ENCODE measurements at places on chromosomes 3 and 15.

GRCh38 chr15:74406992-74407705 lies 26.6 kb downstream of the SEMA7A start:
- DNase-seq: no peak

- DNase-seq: peak; percentile 26
These were observed 389.9 kb upstream of the RGMA start for GRCh38 chr15:93478947-93479346.

GRCh38 chr15:85831415-85832113 lies 36.8 kb upstream of the KLHL25 start:
- peak; percentile 68 for DNase-seq

DNA sequence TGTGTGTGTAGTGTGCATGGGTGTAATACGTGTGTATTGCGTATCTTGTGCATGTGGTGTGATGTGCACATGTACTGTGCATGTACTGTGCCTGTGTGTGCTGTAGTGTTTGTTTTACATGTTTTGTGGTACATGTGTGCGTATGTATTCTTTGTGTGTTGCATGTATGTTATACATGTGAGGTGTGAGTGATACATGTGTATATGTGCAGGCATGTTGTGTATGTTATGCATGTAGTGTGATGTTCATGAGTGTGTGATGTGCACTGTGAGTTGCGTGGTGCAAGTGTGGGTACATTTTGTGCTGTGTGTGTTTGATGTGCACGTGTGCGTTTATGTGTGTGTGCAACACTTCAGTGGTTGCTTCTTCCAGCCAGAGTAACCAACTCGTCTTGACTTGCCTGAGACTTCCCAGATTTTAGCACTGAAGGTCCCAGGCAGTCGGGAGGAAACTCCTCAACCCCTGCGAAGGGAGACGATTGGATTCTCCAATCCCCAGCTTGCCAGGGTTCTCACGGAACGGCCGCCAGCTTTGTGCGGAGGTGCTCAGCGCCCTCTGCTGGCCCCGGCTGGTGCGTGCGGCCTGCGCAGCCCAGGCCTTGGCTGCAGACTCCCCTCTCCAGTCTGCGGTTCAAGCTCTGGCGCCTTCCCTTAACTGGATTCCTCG lies 3.6 kb downstream of the GALNT15 start:
- peak; percentile 67 for DNase-seq

DNA sequence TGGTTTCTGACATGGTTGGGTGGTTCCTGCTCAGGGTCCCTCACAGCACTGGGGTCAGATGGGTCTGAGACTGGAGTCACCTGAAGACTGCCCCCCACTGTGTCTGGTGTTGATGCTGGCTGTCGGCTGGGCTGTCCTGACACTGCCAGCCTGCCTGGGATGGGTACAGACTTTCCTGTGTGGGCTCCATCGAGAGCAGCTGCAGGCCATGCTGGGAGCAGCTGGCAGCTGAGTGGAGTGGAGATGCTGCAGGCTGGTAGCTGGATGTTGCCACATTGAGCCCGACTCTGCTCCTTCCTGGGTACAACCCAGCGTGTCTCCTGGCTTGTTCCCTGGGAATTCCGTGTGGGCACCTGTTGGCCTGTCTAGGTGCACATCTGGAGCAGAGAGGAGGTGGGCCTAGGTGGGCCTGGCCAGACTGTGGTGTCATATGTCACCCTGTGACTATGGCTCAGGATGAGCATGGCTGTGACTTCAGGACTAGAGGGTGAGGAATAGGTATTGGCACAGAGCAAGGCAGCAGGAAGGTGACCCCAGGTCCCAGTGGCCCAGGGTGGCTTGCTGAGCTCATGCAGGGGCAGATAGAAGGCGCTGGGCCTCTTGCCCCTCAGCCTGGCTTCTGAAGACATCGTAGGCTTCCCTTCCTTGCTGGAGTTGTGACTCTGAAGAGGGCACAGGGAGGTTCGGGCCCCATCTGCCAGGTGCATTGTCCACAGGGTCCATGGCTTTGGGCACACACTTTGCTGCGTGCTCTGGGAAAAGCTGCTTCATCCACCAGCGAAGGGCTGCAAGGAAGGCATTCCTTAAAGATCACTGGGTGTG lies 40.0 kb upstream of the PRR23E start:
- no peak for DNase-seq

GRCh38 chr3:60094392-60094947 lies 1044.6 kb upstream of the CFAP20DC start:
- no peak for DNase-seq

DNA sequence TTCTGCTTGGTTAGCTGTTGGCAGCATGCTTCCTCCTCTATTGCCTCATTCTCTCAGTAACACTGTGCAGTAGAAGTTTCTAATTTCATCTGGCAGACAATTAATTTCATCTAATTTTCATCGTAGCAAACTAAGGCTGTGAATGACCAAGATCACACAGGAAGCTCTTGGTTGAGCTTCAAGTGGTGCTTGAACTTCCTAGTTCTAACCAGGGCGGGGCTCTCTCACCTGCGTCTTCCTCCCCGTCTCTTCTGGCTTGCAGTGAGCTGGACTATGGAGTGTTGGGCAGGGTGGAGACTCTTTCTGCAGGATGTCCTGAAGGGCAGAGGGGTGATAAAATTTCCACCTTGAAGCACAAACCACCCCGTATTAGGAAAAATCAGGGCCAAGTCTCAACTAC lies 2.0 kb upstream of the IL16 start:
- no peak for DNase-seq

DNA sequence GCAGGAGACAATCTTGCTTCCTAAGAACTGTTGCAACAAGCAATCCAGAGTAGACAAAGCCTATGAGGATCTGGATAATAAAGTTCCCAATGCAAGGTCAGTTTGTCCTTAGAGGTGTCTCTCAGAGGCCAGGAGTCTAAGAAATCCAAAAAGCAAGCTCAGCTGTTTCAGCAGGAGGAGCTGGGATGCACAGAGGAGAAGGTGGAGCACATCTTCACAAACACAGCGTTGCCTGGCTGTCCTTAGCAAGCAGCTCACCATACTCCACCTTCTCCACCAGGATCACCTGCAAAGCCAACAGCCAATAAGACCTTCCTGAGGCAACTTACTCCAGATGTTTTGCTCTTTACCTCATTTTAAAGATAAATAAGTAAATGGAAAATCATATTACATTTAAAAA lies 365 bp downstream of the ZBED2 start:
- DNase-seq: no peak

GRCh38 chr3:11130385-11130784 lies 23.9 kb upstream of the HRH1 start:
- DNase-seq: no peak

GRCh38 chr3:25849091-25849490 lies 59.2 kb downstream of the OXSM start:
- no peak for DNase-seq

DNA sequence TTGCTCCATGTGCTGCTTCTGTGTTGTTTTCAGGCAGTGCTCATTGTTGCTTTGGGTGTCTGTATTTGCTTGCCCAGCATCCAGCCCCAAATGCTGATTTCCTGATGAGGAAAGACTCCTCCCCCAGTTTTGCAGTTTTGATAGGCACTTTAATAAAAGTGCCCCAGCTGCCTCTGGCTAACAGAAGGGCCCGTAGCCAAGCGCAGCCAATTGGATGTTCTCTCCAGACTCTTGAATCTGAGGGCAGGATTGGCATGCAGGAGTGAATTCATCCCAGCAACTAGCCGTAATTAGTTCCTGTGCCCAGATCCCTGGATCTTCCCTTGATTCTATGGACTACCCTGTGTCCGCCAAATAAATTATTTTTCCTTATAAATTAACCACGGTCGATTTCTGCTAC lies 14.8 kb upstream of the SEMA5B start:
- no peak for DNase-seq

GRCh38 chr3:179881791-179882190 lies 154.9 kb downstream of the PEX5L start:
- no peak for DNase-seq

GRCh38 chr3:49775538-49775937 lies 10.8 kb downstream of the IP6K1 start:
- DNase-seq: no peak

- no peak for DNase-seq
These were observed 243.2 kb upstream of the VEPH1 start for GRCh38 chr3:157746391-157746790.

DNA sequence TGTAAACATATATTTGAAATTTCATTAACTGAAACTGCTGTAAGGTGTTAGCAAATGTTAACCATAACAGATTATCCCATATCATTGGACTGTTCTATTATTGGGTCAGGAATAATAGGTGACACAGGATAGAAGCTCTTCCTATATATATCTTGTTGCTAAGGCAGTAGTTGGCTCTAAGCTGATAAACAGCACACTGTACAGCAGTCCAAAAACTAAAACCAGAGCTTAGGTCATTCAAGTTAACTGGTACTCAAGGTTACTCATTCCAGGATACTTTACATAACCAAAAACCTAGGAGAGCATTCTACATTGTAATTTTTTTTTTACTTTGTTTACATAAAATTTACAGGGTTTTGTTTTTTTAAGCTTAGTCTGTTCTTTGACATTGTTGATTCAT lies 8.9 kb downstream of the DNAJC19 start:
- DNase-seq: no peak

- DNase-seq: no peak
These were observed 183.3 kb downstream of the SATB1 start for GRCh38 chr3:18241837-18242236.

GRCh38 chr3:114071786-114072185 lies 15.2 kb downstream of the QTRT2 start:
- no peak for DNase-seq

GRCh38 chr3:153313302-153313965 lies 151.4 kb downstream of the RAP2B start:
- DNase-seq: no peak

GRCh38 chr3:140397847-140398246 lies 280.0 kb upstream of the TRIM42 start:
- DNase-seq: no peak

DNA sequence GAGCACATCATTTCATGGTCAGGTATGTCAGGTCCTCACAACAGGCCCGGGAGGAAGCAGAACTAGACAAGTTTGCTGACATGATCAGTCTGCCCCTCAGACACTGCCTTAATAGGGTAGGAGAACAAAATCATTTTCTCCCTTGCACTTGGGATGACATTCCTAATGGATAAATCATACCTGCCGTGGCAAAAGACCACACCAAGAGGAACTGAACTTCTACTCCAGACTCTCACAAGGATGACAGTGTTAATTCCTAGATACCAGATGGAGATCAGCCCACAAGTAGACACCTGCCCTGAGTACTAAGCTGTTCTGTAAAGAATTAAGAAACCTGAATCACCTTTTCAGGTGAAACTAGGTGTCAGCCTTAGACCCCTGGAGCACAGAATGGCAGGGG lies 19.5 kb downstream of the SIAH2 start:
- no peak for DNase-seq

DNA sequence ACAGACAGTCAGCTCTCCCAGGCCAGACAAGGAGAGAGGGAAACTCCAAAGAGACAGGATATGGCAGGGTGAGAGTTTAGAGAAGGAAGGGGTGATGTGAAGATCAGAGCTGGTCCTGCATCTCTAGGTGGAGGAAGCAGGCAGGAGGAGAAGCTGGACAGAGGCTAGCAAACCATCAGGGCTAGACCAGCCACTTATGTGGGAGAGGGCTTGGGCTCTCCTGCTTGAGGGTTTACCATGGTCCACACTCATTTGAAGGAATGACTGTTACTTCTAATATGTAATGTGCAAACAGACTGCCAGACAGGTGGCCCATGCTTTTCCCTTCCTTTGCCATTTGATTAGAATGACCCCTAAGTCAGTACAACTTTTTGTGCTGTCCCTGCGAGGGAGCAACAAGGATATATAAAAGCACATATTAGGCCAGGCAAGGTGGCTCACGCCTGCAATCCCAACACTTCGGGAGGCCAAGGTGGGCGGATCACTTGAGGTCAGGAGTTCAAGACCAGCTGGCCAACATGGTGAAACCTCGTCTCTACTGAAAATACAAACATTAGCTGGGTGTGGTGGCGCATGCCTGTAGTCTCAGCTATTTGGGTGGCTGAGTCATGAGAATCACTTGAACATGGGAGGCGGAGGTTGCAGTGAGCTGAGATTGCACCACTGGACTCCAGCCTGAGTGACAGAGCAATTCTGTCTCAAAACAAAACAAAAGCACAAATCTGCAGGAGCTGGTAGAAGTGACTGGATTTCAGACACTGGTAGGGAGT lies 41.0 kb upstream of the MANF start:
- DNase-seq: no peak

GRCh38 chr3:39292961-39293360 lies 13.1 kb upstream of the CX3CR1 start:
- no peak for DNase-seq

GRCh38 chr15:44668921-44669320 lies 5.5 kb upstream of the SPG11 start:
- no peak for DNase-seq

GRCh38 chr3:174955513-174956016 lies 96.4 kb downstream of the NAALADL2 start:
- DNase-seq: no peak

GRCh38 chr15:41698779-41699178 lies 38.6 kb downstream of the MGA start:
- no peak for DNase-seq

Measured in left kidney (tissue), 8 donors.